ENCODE measurements at places on chromosomes 2 and 18. TPM values are rescaled to one million over a fixed set of nuclear protein-coding genes. Genes with fewer than 3 reads are reported as not detected.

Gene SPC25
- total RNA-seq = 5.1 TPM

Gene ACVR1C
- not detected for total RNA-seq

Gene CD207
- total RNA-seq = not detected

Gene FAM110C
- not detected for total RNA-seq

Gene CFAP65
- total RNA-seq = 0.20 TPM

Measured in subcutaneous preadipocyte (primary cell).